ENCODE measurements at places on chromosomes 5 and 9.

DNA sequence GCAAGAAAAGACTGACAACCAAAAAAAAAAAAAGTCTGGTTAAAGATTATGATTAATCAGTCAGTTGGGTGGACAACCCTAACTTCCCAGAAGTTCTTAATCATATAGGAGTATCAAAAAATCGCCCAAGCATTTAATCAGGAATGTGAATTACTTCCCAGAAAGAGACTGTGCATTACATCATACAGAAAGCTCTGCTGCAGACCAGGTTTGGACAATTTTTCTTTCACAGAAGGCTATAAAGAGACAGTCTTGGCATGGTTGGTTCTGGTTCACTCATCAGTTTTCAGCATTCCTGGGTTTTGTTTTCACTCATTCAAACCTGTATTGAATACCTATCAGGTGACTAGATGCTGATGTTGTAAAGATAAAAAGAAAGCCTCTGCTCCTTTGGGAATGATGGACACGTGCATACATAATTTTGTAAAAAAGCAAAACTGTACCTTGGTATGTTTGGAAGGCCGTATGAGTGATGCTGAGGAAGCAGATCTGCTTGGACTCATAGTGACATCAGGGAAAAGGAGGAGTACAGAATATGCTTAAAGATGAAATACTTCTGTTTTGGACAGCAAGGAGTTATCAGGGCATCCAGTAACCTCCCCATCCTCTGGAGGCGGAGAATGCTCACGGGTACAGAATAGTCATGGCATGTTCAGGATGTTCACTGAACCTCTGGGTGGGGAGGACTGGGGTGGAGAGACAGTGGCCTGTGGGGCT is 178.4 kb downstream of the GNA14 start:
- DNase-seq, result peak; percentile 48

GRCh38 chr5:32589942-32590869 is 4.8 kb downstream of the SUB1 start:
- DNase-seq, result peak; percentile 83

DNA sequence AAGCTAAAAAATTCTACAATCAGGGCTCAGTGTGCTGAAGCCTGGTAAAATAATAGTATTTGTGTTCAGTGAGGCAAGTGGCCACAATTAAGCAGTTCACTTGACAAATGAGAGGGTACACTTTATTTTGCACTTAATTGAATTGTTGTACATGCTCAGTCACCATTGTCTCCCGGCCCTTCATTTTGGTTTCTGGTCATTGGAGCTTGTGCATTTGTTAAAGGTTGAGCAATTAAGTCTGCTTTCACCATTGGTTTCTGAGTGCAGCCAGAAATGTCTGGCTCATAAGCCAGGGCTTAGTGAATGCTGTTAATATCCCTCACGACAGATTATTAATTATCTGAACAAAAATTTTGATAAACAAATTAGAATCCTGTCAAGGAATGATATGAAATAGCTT is 89.6 kb downstream of the PRDM6 start:
- no peak for DNase-seq

DNA sequence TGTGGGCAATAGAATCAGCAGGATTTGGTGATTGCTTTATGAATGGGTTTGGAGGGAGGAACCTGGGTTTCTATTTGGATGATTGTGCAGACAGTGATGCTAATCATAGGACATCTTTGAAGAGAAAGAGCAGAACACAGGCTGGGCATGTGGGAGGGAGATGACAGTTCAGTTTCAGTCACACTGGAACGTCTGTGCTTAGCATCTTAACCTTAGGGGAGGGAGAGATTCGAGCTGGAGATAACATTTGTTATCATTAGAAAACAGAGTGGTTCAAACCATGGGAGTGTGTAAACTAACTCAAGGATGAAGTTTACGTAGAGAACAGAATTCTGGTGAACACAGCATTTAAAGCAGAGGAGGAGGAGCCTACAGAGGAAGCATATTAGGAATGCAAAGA is 138.6 kb upstream of the PPP2R2B start:
- DNase-seq, result no peak

- DNase-seq, result no peak
Measured at GRCh38 chr9:89023740-89024139, 32.5 kb downstream of the S1PR3 start.

DNA sequence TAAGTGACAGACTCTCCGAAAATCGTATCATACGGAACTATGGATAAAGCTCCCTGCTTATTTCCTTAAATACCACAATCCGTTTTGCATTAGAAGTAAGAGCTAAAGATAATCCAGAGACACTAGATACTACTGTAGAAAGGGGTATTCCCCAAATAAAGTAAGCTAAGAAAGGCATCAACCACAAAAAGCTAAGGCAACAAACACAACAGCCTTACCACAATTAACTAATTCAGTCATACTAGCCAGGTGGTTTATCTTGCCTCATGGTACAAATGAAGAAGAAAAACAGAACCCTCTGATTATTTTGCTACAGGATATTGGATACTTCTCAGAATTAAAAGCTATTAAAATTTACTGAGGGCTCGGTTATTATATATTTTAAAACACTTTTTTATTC is 14.1 kb downstream of the ERP44 start:
- DNase-seq, result no peak

- DNase-seq, result peak; percentile 23
Measured at GRCh38 chr9:36566813-36567221, 5.9 kb upstream of the MELK start.

DNA sequence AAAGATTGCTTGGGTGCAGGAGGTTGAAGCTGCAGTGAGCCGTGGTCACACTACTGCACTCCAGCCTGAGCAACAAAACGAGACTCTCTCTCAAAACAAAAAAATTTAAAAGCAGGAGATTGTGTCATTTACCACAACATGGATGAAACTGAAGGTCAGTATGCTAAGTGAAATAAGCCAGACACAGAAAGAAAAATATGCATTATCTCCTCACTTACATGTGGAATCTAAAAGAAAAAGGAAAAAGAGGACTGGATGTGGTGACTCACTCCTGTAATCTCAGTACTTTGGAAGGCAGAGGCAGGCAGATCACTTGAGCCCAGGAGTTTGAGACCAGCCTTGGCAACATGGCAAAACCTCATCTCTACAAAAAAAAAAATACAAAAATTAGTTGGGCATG is 146.8 kb upstream of the DAPK1 start:
- peak; percentile 79 for DNase-seq

DNA sequence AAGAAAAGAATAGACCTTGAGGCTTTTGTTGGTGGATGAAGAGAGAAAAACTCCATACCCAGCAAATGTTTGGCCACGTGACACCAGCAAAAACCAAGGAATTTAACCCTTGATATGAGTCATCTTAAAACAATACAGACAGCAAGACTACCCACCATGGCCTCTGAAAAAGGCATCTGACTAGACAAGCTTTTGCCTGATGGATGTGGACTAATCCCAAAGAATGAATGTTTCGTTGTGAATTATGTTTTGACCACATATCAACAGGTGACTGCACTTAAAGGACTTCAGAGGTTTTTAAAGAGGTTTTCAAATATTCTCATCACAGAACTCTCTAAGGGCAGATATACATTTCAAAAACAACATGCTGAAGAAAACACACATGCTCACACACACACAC is 33.0 kb upstream of the SLC1A3 start:
- peak; percentile 71 for DNase-seq

GRCh38 chr9:86341007-86341491 is 13.2 kb downstream of the TUT7 start:
- DNase-seq, result no peak

- DNase-seq, result no peak
Measured at GRCh38 chr9:36174731-36175130, 5.5 kb downstream of the CCIN start.

DNA sequence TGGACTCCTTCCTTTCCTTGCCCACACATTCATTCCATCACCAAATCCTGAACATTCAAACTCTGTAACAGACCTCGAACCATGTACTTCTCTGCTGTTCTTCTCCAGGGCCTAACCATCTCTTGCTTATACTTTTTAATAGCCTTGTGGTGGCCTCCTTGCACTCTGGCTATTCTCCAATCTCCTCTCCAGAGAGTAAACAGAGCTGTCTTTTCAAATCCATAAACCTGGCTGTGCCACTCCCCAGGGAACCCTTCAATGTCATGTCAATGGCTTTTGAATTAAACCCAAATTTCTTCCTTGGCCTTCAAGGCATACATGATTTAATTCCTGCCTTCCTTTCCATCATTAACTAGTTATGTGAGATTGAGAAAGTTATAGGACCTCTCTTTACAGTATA is 277.6 kb upstream of the EFNA5 start:
- DNase-seq, result no peak

GRCh38 chr5:33258553-33258952 is 182.2 kb upstream of the TARS1 start:
- no peak for DNase-seq

- no peak for DNase-seq
Measured at GRCh38 chr5:21689587-21689986, 1163.6 kb downstream of the CDH12 start.

- no peak for DNase-seq
Measured at GRCh38 chr9:272251-273213, 57.9 kb downstream of the DOCK8 start.

DNA sequence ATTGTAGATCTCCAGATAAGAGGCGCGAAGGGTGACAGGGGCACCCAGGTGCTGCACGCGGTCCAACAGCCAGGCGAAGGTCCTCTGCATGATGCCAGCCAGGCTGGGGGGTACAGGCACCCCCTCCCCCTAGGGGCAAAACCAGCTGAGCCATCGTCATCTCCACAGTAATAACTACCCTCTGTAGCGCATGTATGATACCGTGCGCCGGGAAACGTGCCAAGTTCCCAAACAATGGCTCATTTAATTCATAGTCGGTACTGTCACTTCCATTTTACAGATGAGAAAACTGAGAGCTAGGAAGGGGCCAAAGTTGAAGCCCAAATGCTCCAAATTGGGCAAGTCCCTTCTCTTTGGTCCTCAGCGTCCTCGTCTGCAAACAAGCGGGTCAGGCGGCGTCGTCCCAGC is 1.5 kb downstream of the KIF12 start:
- DNase-seq, result peak; percentile 30

DNA sequence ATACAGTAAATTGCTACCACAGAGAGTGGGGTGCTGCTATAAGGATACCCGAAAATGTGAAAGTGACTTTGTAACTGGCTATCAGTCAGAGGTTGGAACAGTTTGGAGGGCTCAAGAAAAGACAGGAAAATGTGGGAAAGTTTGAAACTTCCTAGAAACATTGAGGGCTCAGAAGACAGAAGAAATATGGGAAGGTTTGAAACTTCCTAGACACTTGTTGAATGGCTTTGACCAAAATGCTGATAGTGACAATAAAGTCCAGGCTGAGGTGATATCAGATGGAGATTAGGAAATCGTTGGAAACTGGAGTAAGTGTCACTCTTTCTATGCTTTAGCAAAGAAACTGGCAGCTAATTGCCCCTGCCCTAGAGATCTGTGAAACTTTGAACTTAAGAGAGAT is 1158.6 kb upstream of the CDH6 start:
- DNase-seq, result no peak

DNA sequence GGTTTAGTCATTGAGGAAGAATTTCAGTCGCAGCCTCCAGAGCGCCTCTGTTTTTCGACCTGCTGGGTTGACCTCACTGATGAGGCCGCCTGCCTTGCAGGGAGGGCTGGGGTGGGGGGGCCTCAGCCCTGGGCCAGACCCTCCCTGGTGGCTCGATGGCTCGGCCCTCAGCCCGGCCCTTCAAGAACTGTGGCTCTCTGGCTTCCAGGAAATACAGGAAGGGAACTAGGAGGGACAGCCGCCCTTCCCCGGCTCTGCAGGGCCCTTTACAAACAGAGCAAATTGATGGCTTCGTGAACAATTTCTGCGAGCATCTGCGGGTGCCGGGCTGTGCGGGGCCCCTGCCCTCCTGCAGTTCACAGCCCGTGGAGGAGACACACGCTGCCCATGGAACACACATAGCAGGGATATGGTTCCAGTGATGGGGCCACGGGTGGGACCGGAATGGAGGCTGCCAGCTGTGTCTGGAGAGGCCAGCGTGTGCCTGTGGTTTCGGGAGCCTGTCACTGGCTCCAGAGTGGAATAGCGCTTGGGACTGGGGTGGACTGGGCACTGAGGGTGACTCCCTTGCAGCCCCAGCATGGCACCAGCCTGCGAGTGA is 39.6 kb downstream of the COL5A1 start:
- DNase-seq, result peak; percentile 15

DNA sequence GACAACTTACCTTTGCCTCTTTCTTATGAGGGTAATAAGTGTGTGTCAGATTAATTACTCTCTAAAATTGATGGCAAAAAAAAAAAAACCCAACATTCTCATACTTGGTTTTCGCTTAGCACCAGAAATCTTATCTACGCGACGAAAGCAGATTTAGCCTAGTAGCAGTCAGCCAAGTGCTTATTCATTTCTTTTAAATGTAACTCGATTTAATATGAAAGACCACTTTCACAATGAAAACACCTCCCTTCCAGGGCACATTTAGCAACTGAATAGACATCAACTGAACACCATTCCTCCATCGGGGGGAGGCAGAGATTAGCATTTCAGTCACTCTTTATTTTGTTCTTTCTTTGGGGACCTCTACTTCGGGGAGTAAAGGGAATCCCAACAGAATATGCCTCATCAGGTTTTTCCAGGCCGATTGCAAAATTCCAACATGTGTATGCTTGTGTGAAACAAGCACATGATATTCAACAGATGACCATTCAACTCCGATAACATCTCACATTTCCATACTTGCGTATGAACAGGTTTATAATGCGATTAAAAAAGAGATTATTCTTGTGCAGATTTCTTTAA is 124.1 kb upstream of the RETREG1 start:
- peak; percentile 69 for DNase-seq

DNA sequence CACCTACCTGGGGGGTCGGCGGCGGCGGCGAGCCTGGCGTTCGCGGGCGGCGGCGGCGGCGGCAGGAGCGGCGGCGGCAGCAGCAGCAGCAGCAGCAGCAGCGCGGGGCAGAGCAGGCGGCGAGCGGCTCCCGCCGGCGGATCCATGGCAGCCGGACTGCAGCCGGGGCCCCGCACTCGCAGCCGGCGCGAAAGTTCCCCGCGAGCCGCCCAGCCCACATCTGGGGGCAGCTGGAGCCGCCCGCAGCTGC is 153 bp downstream of the ADAMTS2 start:
- no peak for DNase-seq

- no peak for DNase-seq
Measured at GRCh38 chr5:177515580-177515979, 1.2 kb downstream of the DDX41 start.

Data from fibroblast of pulmonary artery (primary cell).